GM04503 (cell line): ENCODE measurements at places on chromosomes 1 and 21.

DNA sequence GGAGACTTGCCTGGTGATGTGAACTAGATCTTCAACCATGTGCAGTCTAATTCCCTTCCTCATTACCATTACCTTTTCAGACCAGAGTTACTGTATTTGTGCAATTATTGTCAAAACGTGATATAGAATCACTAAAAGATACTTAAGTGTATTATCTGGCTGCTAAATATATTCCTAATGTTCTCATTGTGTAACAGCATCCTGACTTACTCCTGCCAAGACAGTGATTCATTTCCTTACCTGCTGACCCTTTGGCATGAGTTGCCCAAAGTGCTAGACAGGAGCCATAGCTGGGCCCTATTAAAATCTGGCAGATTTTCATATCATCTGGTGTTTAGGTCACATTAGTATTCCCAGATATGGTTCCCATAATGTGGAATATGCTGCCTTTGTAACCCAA lies 598.3 kb upstream of the CAMK1G start:
- DNase-seq, result no peak

DNA sequence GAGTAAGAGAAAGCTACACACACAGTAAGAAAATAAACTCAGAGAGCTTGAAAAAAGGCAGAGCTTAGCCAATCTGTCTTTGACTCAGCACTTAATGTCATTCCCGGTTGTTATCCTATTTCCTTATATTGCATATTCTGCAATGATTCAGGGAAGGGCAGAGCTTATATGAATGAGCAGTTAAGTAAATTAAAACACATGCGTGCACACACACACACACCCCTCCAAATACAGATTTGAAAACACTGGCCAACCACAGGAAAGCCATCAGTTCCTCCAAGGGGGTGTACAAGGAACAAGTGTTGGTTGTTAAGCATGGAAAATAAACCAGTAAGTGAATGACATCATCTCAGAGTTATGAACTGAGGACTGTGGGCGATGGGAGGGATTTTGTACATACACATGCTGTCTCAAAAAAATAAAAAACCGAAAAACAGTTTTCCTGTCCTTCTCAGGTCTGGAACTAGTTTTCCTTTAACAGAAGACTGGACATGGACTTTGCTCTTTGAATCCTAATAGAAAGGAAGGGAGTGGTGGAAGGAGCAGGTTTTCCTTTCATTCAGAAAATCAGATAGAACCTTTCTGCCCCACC lies 1.0 kb downstream of the IQGAP3 start:
- peak; percentile 76 for DNase-seq

GRCh38 chr1:14634486-14634885 lies 36.0 kb downstream of the KAZN start:
- no peak for DNase-seq

DNA sequence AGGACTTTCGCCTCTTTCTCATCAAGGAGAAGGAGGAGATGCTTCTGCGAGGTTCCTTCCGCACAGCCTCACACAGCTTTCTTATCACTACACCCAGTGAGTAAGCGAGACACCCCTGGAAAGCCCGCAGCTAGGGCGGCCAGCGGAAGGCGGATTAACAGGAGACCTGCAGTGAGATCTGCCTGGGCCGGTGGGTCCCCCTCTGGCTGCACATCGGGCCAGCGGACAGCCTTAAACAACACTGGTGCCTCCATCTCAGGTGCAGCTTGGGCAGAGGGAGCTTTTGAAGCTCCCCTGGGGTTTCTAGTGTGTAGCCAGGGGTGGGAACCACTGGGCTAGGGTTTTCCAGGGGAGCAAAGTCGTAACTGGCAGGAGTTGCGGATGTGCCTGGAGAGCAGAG lies 17.5 kb upstream of the MTARC1 start:
- DNase-seq, result no peak

GRCh38 chr1:55088413-55088812 lies 49.1 kb downstream of the PCSK9 start:
- DNase-seq, result no peak

- DNase-seq, result peak; percentile 47
Measured at GRCh38 chr1:21861602-21862429, 49.8 kb downstream of the LDLRAD2 start.

GRCh38 chr1:60273185-60273584 lies 199.6 kb upstream of the C1orf87 start:
- no peak for DNase-seq

DNA sequence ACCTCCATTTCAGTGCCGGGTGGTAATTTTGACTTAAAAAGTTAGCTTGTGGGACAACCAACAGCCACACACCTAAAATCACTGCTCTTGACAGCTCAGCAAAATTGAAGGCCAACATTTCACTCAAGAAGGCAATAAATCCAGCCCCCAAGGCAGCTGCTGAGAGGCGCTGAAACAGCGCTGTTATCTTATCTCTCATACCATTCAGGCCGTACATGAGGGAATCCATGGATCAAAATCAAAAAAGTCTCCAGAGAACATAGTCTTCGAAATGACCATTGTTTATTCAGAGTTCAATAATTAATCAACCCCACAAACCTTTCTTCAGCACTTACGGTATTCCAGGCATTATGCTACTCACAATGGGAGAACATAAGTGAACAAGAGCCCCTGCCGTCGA lies 38.5 kb downstream of the ZBTB18 start:
- no peak for DNase-seq

DNA sequence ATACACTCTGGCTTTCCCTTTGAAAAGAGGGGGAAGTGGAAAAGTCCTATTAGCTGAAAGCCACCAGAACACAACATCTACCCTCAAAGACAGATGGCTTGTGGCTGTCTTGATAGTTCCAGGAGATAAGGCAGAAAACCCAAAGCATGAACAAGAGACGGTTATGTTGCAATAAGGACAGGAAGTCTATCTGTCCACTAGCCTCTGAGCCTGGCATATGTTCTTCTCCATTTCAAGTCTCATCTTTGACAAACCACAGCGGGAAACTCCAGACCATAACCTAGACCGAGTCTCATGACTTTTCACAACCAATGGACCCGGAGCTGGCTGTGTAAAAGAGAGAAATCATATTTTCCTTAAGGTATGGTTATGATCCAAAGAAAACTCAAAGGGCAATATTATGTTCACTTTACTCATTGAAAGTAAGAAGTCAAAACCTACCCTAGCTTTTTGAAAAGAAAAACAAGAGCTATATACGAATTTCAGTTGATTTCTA lies 33.8 kb downstream of the DUSP10 start:
- no peak for DNase-seq
